Stimulated activated effector memory CD8-positive, alpha-beta T cell treated with anti-CD3 and anti-CD28 coated beads, Interleukin-12 subunit alpha, Interleukin-12 subunit beta, amount 100 ng/mL, for 72 hours (primary cell): ENCODE measurements at places on chromosomes 6 and 20.

- no peak for DNase-seq
Measured at GRCh38 chr6:139686308-139686707, 311.9 kb upstream of the CITED2 start.

GRCh38 chr6:169778646-169779045 lies 27.2 kb downstream of the ERMARD start:
- DNase-seq = no peak

- no peak for DNase-seq
Measured at GRCh38 chr6:1126036-1126435, 185.9 kb upstream of the FOXQ1 start.

DNA sequence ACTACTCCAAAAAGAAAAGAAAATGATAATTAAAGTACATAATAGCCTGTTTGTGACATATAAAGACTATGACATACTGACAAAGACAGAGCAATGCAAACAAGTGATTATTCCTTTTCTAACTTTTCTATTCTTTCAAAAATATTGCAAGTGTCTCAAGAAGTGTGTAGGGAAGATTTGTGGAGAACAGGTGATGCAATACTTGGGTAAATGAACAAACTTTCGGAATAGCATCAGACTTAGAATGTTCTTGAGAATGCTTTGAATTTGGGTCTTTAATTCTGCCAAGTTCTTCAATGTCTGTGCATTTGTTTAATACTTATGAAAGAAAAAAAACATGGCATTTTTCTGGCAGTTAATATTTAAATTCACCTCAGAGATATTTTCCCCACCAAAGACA lies 40.0 kb upstream of the TRDN start:
- no peak for DNase-seq

- no peak for DNase-seq
Measured at GRCh38 chr6:85068221-85068620, 303.8 kb upstream of the TBX18 start.

DNA sequence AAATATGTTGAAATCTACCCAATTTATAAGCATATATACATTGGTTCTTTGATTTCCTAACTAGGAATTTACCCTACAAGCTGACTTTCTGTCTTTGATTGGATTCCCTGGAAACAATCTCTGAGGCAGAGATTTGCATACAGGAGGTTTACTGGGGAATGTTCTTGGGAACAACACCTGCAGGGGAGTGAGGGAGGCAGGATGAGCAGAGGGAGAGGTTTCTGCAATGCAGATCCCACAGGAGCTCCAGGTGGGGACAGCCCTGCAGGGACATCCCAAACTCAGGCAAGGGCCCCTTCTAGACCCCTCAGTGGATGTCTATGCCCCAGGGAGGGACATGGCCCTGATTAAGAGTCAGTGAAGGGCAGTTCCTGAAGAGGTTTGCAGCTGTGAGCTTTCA lies 95.2 kb upstream of the CCDC167 start:
- DNase-seq = no peak

- DNase-seq = no peak
Measured at GRCh38 chr6:107936162-107936909, 21.7 kb downstream of the SEC63 start.

GRCh38 chr20:59273739-59274357 lies 26.6 kb upstream of the EDN3 start:
- no peak for DNase-seq

DNA sequence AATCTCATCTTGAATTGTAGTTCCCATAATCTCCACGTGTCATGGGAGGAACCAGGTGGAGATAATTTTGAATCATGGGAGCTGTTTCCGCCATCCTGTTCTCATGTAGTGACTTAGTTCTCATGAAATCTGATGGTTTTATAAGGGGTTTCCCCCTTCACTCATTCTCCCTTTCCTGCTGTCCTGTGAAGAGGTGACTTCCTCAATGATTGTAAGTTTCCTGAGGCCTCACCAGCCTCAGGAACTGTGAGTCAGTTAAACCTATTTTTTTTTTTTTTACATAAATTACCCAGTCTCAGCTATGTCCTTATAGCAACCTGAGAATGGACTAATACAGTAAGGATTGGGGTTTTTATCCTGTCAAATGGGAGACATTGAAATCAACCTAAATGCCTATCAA lies 328.3 kb downstream of the TBC1D32 start:
- DNase-seq = no peak

DNA sequence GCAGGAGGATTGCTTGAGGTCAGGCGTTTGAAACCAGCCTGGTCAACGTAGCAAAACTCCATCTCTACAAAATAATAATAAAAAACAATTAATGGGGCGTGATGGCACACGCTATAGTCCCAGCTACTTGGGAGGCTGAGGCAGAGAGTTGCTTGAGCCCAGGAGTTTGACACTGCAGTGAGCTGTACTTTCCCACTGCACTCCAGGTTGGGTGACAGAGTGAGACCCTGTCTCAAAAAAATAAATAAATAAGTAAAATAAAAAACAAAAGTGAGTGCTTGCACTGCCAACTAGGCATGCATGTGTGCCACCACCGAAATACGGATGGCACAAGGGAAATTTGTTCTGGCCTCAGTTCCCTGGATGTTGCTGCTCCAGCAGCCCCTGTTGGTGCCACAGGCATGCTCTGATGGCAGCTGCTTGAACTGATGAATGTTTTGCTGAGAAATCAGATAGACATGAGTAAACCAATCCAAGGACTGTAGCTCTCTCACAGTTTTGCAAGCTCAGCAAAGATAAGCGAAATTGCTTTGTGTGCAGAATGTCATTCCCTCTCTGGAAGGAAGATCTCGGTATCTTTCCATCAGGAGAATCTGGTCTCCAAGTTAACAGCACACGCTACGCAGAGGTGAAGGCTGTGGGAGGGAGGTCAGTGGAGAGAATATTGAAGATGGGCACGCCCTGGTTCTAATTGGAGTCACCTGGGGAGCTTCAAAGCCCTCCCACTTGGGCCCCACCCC lies 188.0 kb upstream of the SLC24A3 start:
- no peak for DNase-seq

DNA sequence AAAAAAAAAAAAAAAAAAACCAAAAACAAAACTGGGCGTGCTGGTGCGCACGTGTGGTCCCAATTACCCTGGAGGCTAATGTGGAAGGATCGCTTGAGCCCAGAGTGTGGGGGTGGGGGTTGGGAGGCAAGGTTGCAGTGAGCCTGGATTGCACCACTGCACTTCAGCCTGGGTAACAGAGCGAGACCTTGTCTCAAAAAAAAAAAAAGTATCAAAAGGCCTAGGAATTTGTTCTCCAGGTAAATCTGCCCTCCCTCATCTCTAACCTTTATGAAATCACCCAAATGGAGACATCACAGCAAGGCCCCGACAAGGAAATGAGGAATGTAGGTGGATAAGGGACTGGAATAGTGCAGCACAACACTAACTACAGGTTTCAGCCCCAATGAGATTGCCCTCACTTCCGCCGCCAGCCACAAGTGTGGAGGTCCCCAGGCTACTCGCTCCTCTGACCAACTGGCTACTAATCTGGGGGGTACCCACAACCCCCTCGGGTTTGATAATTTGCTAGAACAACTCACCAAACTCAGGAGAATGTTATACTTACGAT lies 36.8 kb upstream of the DDR1 start:
- DNase-seq = no peak

GRCh38 chr6:139291813-139292619 lies at the start of gene TXLNB:
Gene TXLNB (minus strand): TSS chr6:139291998. CDS start chr6:139288899, 3,099 bp downstream.
- peak; percentile 87 for DNase-seq

- no peak for DNase-seq
Measured at GRCh38 chr6:129382916-129383315, 327.1 kb downstream of the ARHGAP18 start.

DNA sequence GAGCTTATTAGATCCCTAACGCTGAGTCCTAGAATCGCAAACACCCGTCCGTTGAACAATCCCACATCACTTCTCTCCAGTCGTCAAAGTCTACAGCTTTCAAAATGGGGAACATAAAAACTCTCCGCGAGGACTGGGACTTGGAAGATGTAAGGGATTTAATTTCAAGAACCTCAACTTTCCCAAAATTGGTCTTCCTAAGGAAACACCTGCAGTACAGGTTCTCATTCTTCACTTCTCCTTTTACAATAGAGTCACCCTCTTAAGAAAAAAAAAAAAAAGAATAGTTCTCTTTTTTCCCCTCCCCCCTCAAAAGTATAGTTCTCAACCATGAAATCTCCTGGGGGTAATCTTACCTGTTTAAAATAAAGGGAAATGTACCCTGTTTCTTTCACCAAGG lies 6.6 kb upstream of the ZBTB22 start:
- DNase-seq = no peak

GRCh38 chr20:24892522-24892921 lies 56.5 kb upstream of the CST7 start:
- DNase-seq = peak; percentile 15

DNA sequence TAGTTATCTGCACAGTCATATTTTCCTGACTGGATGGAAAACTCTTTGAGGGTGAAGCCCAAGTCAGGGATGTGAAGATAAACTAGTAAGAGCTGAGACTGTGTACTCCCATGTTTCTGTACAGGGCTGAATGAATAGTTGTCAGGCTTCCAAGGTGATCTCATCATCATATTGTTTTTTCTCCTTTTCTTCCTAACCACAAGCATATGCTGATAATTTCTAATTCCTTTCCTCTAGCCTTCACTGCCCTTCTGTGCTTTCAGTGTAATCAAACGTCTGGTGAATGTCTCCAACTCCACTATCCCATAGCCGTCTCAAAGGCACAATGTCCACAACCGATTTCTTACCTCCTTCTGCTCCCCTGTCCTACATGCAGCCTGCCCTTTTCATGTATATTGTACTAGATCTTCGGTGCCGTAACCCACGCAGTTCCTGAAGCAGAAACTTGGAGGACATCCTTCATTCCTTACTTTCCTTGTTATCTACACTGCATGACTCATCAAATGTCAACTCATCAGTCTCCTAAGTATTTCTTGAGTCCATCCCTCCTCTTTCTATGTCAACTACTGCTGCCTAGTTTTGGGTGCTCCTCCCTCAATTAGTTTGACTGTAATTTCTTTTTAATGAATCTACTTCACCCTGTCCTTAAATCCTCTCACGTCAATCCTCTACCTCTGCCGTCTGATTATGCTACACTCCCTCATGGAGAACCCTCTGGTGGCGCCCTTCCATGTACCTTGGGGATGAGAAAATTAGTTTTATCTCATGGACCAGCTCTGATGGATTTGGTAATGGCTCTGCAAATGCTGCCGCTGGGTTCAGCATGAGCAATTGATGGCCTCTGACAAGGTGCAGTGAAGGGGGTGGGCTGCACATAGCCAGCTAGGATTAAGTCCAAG lies 21.9 kb downstream of the NCOA7 start:
- DNase-seq = no peak

- peak; percentile 47 for DNase-seq
Measured at GRCh38 chr6:106510090-106510970, 119.0 kb downstream of the RTN4IP1 start.

DNA sequence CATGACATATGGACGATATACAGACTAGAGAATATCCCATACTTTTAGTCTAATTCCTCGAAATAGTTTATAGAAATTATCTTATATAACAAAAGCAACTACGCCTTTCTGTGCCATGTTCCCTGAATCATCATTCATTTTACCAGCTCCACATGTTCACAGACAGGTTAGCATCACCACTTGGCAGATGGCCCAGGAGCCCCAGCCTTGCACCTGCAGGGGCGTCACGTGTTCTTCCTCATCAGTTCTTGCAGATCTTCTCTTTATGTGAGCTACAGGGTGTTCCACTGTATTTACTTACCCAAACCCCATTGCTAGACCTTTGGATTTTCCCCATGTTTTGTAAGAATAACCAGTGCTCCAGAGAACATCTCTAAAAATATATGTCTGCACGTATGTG lies 12.6 kb upstream of the BNIP5 start:
- no peak for DNase-seq

GRCh38 chr20:52213995-52214394 lies 22.4 kb upstream of the ZFP64 start:
- DNase-seq = no peak

GRCh38 chr20:57788936-57789613 lies 79.3 kb upstream of the PMEPA1 start:
- no peak for DNase-seq

GRCh38 chr6:135537741-135538301 lies 40.3 kb upstream of the AHI1 start:
- peak; percentile 77 for DNase-seq

- DNase-seq = no peak
Measured at GRCh38 chr20:20259533-20259932, 108.4 kb upstream of the INSM1 start.

- DNase-seq = no peak
Measured at GRCh38 chr20:63502671-63503172, 3.8 kb upstream of the EEF1A2 start.

DNA sequence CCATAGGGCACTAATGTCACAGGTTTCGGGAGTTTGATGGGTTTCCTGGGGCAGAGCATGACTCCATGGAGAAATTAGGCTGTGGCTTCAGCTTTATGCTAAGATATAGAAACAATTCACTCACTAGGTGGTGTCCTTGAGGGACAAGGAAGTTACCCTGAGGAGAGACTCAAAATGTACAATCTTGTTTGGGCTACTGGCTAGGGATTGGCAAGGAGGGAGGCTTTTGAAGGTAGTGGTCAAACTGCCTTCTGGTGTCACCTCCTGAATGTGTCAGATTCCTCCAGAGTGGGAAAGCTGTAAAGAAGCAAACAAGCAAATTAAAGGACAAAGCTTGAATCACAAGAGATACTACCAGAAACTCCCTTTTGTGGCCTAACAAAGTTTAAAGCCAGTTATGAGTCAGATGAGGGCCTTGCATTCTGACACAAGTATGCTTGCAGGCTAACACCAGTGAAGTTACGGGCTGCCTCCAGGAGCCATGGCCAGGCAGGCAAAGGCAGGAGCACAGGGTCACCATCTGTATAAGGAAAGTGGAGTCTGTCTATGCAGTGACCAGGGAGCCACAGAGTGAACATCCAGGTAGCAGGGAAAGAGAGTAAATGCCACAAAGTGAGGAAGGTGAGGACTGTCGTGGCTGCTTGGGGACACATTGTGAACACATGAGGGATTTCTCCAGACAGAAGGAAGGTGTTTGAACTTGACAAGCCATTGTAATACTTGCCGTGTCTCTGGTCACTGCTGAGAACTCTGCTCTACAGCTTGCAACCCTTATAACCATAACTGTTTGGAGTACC lies 107.7 kb upstream of the DTNBP1 start:
- DNase-seq = peak; percentile 8

GRCh38 chr6:84777888-84778287 lies 13.5 kb upstream of the TBX18 start:
- DNase-seq = no peak

GRCh38 chr6:26205161-26205624 lies 118.0 kb downstream of the HFE start:
- peak; percentile 58 for DNase-seq
